ENCODE measurements at places on chromosomes 5 and 9.
A peak's percentile ranks its signal among the peaks of the same experiment; 100 is the strongest.

- peak; percentile 4 for DNase-seq
Measured at GRCh38 chr9:71249729-71250317, 128.4 kb upstream of the TRPM3 start.

DNA sequence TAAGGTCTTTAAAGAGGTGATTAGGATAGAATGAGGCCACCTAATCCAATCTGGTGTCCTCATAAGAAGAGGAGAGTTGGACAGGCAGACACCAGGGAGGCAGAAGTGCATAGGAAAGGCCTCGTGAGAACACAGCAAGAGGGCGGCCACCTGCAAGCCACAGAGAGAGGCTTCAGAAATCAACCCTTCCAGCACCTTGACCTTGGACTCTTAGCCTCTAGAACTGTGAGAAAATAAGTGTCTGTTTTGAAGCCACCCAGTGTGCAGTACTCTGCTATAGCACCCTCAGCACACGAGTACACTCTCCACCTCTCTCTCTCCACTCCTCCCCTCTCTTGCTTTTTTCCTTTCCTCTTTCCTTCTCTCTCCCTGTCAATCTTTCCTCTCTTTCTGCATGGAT is 26.8 kb downstream of the NIPAL4 start:
- no peak for DNase-seq

DNA sequence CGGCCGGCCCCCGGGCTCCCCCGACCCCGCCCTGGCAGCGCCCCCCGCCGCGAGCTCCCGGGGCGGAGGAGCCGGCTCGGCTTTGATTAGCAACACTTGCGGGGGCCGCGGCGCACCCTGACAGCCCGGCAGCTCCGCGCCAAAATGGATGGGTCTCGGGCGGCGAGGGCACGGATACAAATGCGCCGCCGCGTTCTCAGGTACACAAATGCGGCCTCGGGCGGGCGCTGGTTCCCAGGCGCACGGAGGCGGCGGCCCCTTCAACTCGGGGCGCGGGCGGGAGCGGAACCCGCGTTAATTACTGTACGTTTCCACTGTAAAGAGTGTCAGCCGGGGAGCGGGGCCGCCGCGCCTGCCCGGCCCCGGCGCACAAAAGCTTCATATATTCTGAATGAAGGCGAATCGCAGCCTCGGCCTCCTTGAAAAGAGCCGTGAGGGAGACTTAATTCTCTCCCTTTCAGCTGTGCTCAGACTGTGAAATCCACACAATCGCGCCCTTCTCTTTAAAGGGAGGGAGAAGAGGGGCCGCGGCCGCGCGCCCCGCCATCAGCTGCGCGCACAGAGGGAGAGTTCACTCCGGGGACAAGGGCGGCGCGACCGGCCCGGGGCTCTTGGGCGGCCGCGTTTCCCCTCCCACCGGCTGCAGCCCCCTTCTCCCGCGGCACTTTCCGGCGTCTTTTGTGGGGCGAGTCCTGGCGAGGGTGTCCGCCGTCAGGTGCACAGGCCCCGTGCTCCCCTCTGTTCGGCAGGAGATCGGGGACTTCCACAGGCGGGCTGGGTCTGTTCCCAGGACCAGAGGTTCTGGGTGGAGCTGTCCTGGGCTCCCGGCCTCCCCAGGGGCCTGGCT is 27.0 kb downstream of the MSX2 start:
- no peak for DNase-seq

- no peak for DNase-seq
Measured at GRCh38 chr9:83041771-83042170, 21.2 kb downstream of the RASEF start.

DNA sequence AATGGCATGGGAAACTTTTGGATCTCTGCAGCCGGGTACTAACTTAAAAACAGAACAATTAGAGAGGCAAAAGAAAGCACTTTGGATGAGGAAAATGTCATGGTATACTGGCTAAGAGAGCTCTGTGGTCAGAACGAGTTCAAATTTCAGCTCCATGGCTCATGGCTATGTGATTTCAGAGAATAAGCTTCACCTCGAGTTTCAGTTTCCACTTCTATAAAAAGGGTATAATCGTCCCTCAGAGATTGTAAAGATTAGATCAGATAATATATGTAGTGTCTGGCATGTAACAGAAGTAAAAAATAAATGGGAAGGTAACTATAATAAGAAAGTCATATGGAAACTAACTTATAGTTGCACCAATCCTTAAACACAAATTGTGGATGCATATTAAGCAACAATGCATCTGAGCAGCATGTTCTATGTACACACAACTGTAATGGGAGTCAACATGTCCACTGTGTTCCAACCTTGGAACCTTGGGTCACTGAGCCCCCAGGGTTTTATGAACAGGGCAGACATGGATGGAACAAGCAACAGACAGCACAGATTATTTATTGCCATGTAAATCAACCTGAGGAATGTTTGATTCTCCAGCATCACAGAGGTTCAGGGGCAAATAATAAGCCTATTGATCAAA is 145.4 kb downstream of the MAPKAP1 start:
- no peak for DNase-seq

DNA sequence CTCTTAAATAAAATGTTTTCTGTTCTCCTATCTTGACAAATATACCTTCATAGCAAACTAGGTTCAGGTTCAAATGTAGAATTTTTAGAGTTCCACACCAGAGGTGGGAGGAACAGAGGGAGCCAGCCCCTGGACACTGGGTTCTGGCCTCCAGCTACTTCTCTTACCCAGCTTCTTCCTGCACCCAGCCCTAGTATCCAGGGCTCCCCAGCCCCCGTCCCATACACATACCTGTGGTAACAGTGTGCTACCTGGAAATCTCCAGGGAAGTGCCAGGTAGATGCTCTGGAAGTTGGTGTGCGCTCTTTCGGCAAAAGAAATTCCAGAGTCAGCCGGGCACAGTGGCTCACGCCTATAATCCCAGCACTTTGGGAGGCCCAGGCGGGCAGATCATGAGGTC is 33.9 kb upstream of the IL6ST start:
- no peak for DNase-seq

GRCh38 chr5:100424787-100425186 is 110.4 kb upstream of the FAM174A start:
- DNase-seq: no peak

DNA sequence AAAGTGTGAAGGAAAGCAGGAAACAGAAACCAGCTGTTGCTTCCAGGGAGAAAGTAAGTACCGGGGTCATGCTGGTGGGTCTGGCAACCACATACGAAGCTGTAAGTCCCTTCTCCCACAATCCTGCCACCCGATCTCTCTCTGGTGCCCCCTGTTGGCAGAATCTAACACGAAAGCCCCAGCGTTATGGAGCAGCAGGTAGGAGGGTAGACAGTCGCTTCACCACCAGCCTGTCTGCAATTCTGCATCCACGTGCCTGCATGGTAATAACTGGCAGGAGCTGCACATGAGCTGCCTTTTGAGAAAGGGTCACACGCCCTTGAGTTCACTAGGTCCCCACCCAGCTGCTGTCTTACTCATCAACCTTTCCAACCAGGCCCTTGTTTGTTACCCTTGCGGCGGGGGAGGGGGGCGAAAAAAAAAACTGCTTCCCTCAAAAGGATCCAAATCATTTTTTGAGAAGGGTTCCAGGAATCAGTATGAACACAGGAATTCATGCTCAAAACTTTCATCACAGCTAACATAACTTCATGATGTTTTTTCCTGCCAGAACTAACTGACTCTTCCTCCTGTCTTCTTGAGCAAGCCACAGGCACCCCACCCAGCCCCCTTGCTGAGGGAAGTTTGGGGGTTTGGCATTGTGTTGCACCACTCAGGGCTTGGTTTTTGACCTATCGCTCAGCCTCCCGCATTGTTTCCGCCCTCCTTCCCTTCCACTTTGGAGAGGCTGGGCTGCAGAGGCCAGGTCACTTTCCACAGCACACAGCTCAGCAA is 19.6 kb upstream of the TMEM252 start:
- DNase-seq: no peak

DNA sequence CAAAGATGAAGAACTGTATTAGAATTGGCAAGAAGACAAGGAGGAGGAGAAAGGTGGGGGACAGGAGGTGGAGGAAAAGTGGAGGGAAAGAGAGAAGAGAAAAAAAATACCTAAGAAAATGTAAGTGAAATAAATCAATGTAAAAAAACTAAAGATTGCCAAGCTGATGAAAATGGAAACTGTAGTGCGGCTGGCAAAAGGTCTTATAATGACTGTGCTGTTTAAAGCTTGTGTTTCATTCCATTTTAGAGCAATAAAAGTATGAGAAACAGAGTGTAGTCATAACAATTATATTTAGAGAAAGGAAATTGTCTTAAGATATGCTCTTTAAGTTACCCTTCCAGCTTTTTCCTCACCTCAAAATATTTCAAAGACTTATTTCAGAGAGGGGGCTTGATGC is 670.5 kb upstream of the SEMA6A start:
- no peak for DNase-seq

GRCh38 chr9:71583792-71584191 is 184.5 kb downstream of the CEMIP2 start:
- DNase-seq: no peak

DNA sequence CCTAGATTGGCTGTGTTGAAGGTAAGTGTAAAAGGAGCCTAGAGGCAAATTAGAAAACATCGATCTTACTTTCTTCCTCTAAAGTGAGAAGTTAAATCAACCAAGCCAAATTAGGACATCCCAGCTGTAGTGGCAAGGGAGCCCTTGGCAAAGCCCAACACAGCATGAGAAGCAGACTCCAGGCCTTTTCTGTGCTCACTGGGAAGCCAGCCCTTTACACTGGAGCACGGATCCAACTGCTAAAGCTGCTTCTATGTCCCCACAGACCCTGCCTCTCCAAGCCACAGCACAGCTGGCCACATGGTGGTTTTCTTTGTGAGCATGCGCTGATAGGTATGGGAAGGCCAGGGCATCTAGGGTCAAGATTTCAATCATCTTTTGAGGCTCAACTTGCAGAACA is 94.1 kb downstream of the APBA1 start:
- DNase-seq: no peak

DNA sequence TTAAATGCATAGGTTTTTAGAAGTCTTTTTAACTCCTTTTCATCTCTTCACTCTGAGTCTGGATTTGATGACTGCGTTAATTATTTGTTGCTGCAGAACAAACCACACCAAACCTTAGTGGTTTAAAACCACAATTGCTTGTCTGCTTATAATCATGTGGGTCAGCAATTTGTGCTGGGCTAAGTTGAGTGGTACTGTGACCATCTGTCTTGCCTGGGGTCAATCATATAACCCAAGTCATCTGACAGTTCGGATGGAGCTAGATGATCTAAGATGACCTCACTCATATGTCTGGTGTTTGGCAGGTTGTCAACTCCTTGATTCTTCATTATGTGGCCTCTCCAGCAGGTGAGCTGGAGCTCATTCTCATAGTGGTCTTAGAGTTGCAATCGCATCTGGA is 219.1 kb upstream of the ELAVL2 start:
- DNase-seq: no peak

DNA sequence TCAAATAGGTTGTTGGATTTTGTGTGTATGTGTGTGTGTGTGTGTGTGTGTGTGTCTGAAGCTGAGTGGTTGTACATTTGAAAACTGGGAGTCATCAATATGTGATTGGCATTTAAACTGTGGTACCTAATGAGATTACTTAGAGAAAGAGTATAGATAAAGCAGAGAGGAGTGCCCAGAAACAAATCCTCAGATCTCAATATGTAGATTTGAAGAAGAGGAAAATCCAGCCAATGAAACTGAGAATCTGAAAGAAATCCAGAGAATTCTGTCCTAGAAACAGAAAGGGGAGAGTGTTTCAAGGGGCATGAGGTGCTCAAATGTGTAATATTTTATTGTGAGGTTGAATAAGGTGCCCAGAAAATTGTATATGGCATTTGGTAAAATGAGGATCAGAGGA is 66.2 kb downstream of the CCDC192 start:
- DNase-seq: no peak

DNA sequence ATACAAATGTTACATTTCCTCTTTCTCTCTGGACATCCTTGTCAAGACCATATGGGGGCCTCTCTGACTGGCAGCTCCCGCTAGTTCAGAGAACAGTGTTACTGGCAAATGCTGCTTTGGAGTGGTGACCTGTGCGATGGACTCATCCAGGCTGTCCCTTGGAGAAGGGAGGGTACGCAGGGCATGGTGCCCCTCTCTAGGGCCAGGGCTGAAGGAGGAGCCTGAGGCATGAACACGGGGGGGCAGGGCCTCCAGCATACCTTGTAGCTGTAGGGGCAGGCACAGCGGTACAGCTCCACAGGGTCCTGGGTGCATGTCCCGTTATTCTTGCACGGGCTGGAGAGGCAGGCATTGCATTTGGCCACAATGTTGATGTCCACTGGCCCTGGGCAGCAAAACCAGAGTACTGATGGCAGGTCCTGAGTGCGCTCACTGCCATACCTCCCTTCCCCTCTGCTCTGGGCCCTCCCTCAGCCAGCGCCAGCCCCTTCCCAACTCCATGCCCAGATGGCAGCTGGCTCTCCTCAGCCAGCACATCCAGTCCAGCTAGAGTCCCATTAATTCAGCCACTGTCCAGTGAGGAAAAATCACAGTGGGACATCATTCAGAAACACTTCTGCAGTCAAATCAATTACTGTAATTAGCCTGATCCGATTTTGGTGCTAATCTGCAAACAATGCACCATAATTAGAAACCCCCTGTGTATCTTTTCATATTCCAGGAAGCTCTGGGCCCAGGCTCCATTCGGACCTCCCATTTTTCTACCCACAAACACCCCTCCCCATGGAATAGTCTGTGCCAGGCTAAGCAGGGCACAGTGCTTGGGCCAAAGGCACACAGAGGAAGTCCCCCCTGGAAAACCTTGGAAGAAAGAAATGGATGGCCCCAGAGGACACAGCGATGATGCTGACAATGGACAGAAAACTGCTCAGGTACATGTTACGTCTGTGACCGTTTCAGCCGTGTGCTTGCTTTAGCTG is 128.8 kb upstream of the PANK3 start:
- no peak for DNase-seq

- DNase-seq: no peak
Measured at GRCh38 chr5:16726538-16726946, 109.7 kb upstream of the RETREG1 start.

DNA sequence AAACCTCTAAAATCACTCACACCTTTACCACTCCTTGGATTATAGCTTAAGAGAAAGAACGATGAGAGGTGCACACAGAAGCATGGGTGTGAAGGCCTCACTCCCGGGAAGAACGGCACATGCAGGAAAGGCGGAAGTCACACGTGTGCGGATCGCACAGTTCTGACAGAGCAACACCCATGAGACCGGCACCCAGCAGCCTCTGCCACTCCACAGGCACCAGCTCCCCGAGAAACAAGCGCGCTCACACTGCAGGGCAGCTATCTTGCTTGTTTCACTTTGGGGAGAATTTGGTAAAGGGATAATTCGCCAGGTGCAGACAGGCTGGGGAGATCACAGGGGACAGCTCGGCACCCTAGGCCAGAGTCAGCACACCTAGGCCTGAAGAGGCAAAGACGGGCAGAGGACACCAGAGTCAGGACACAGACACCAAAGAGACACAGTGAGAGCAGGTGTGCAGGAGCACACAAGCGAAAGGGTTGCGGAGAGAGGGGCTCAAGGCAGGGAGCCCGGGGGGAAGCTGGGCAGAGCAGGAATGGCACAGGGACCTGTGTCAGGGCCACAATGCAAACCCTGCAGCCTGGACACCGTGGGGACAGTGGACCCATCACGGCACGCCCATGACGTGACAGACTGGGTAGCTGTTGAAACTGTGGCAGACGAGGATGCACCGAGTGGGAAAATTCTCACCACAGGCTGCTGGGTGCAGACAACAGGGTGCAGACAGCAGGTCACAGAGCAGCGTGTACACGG is 81.7 kb downstream of the CAMSAP1 start:
- DNase-seq: no peak
